ENCODE measurements at places on chromosomes 3 and 15.

GRCh38 chr15:90808517-90809235 lies 59.7 kb upstream of the FURIN start:
- no peak for DNase-seq

- no peak for DNase-seq
These were observed 58.4 kb downstream of the TP63 start for GRCh38 chr3:189689625-189690024.

GRCh38 chr3:120420360-120420759 lies 30.4 kb downstream of the FSTL1 start:
- no peak for DNase-seq

GRCh38 chr3:102802819-102803420 lies 368.1 kb downstream of the ZPLD1 start:
- no peak for DNase-seq

DNA sequence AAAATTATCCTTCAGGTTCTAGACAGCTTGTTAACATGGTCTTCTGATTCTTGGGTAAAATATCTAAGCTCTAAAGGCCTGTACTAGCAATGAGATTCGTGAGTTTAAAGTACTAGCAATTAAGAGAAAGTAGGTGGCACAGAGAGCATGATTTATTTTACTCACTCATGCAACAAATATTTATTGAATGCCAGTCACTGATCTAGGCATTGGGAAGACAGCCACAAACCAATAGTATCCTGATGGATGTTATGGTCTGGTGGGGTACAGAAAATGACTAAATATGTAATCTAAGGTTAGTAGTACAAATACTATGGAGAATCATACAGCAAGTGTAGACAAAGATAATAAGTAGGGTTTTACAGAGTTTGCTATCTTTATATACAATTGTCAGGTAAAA lies 751.3 kb downstream of the ZNF385D start:
- no peak for DNase-seq

DNA sequence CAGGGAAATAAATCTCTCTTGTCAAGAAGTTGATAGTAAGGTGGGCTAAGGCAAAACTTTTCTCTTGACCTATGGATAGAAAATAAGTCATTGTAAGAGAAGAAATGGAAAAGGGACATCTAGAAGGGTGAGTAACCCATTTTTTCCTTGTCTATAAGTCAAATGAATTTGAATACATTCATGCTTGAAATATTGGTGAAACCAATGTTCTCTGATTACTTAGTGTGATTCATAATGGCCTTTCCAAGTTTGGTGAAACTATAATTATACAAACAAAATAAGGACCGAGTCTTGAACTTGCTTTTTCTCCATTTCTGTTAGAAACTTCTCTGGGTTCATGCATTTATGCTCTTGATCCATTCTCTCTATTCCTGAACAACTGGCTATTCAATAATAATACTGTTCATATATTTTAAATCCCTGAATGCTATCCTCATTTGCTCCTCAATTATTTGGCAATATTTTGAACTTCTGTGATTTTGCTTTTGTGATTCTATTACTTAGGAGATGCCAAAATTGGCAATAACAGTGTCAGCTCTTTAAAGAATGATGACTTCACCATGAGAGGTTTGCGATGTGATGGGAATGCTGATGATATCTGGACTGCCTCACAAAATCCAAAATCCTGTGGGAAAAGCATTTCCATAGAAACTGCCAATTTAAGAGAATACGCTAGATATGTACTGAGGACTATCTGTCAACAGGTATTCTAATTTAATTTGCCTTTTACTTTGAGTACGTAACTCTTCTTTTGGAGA lies 12.3 kb downstream of the P2RY12 start:
- DNase-seq, result no peak

- no peak for DNase-seq
These were observed 9.7 kb downstream of the WDR5B start for GRCh38 chr3:122406198-122406597.

- no peak for DNase-seq
These were observed 30.2 kb upstream of the ADAMTS9 start for GRCh38 chr3:64717872-64718613.

- no peak for DNase-seq
These were observed 78.3 kb downstream of the ASB7 start for GRCh38 chr15:100680726-100681125.

- peak; percentile 85 for DNase-seq
These were observed 37.2 kb upstream of the ANPEP start for GRCh38 chr15:89851673-89852341.

GRCh38 chr3:13718436-13718835 lies 161.4 kb downstream of the WNT7A start:
- no peak for DNase-seq

DNA sequence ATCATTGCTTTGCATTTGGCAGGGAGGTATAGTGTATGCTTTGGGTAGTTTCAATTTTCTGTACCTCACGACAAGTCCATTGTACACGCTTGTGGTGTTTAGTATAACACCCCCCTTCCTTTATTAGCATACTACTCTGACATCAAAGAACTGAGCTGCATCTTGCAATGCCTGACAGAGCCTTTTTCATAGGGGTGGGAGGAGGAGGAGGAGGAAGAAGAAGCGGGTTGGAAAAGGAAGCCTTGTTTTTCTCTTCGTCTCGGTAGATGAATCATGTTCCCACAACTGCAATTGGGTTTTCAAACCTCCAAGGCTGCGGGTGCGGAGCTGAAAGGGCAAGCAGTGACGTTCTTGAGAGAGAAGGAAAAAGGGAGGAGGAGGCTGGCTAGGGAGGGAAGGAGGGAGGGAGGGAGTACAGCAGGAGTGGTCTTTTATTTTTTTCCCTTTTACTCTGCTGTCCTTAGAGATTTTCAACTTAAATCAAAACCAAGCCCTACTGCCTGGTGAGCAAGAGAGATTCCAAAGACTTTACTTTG lies 175.7 kb downstream of the KLHL25 start:
- DNase-seq, result peak; percentile 87

- no peak for DNase-seq
These were observed 68.8 kb downstream of the APBA2 start for GRCh38 chr15:28954466-28955159.

- no peak for DNase-seq
These were observed 387.8 kb upstream of the THBS1 start for GRCh38 chr15:39192979-39193560.

GRCh38 chr3:108428586-108428985 lies 81.8 kb downstream of the MYH15 start:
- no peak for DNase-seq

GRCh38 chr3:65483011-65483410 lies 555.7 kb downstream of the MAGI1 start:
- DNase-seq, result no peak

GRCh38 chr15:74378848-74379247 lies 11.4 kb upstream of the CYP11A1 start:
- peak; percentile 65 for DNase-seq

DNA sequence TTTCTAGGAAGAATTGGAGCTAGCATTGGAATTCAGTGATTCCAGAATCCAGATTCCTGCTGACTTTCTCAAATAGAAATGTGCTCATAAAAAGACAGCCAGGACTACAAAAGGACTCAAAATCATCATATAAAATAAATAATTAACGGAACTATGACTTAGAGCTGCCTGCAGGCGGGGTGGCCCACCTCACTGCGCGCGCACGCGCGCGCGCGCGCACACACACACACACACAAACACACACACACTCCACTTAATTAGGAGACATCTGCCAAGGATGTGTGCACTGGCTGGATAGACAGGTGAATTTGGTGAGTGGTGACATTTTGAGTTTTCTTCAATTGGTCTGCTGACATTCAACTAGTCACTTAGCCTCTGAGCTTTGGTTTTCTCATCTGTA lies 6.9 kb upstream of the MEX3B start:
- no peak for DNase-seq

DNA sequence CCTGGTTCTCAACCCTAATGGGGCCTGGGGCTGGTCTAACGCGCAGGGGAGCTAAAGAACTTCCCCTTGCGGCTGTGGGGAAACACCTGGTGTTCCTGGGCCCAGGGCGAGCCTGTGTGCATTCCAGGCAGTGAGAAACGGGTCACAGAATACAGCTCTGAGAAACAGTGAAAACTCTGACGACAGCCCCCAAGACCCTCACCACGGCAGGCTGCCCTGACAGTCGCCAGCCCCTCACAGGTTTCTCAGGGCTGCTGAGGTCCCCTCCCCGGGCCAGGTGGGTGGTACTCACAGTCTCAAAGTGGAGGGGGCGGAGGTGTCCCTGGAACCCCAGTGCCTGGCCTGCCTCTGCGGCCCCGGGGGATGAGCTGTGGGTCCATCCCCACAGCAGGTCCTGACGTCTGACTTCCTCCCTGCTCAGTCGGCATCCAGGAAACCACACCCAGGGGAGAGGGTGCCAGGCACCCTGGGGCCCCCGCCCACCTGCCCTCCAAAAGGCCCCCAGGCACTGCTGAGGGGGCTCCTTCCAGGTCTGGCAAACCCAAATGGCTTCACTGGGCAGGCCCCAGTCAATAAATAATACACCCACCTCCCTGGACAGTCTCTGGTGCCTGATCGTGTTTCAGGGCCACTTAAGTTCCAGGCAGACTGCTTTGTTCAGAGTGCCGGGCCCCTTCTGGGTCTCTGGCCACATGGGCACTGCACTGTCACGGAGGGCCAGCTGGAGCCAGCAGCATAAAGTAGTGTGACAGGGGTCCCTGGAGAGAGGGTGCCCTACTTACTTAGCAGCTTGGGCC lies 57.7 kb downstream of the IQSEC1 start:
- DNase-seq, result peak; percentile 83

DNA sequence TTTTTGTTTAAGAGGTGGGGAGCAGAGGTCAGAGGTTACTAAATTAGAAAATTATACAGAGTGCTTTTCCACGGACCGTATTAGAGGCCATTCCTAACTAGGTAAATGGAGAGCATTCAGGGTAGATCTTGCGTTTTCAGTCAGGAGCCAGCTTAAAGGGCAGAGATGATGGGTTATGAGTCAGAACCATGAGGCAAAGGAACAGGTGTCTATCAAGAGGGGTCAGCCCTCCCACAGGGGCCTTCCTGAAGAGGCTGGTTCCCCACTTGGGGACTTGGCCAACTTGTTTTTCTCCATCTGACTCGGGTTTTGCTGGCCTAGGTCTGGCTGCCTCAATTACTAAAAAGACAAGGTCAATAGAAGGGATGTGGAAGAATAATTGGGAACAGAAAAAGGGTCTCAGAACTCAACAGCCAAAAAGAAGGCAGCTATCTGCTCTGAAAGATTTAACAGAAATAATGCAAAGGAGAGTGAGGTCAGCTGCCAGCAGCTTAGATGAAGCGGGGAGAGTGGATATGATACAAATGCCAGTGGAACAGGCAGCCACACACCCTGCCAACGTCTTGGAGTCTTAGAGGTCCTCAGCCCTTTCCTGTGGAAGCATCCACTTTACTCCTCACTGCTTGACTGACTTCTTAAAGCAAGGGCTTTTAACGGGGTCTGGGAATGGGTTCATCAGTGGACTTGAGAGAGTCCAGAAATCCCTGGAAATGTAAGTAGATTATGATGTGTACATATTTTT lies 17.6 kb downstream of the MTMR14 start:
- no peak for DNase-seq

DNA sequence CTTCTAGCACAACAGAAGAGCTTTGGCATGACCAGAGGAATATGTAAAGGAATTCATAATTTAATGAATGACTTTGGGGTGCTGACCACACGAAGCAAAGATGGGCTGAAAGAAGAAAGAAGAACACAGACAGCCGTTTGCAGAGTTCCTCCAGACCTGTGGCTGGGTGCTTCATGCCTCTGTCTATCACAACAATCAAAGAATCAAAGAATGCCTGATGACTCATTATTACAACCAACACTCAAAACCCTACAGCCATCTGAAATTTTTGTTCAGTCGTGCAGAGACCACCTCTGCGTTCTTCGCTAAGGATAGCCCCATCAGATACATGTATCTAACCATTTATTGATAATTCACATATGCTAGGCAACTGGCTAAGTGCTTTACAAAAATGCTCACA lies 129.0 kb upstream of the PRICKLE2 start:
- DNase-seq, result no peak

DNA sequence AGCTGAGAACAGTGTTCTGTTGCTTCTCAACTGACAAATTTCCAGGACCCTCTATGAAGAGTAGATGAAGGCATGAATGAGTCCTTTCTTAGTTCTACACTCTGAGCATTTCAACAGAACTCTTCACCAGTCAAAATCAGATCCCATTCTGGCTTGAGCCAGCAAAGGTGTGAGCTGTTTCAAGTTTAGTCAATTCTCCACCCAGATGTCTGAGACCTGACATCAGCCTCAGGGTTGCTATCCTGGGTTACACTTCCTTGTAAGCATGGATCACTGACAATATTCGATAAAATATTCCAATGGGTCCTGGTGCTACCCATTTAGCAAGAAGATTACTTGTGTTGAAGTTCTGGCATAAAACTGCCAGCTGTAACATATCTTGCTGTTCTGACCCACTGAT lies 97.6 kb upstream of the PPP2R3A start:
- no peak for DNase-seq

Measured in suppressor macrophage treated with lipopolysaccharide for 1 hour (primary cell).